NCI-H510A treated with DMSO at 0.1 percent for 48 hours (cell line): ENCODE measurements at places on chromosomes 1 and 21.

DNA sequence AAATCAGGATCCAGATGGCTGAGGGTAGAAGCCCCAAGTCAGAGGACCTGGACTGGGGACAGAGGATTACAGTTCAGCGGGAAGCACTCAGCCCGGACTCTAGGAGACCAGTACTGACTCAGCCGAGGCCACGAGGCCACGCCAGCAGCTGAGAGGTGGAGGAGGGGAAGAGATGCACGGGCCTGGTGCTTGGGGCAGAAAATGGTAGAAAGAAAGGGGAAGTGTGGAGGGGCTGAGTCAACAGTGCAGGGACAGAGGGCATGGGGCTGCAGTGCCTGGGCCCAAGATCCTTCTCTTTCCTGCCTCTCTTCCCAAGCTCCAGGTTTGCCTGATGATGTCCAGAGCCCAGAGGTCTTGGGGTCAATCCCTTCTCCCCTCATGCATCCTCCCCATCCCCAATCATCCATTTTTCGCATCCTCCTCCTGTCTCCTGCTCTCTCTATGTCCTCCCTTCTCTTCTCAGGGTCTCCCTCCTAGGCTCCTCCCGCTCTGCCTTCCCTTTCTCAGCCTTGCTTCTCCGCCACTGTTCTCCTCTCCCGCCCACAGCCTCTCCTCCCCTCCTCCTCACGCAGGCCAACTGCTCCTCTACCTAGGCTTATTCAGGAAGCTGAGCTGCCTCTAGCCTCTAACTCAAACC lies 7.7 kb downstream of the ARHGEF2 start:
- no peak for DNase-seq

DNA sequence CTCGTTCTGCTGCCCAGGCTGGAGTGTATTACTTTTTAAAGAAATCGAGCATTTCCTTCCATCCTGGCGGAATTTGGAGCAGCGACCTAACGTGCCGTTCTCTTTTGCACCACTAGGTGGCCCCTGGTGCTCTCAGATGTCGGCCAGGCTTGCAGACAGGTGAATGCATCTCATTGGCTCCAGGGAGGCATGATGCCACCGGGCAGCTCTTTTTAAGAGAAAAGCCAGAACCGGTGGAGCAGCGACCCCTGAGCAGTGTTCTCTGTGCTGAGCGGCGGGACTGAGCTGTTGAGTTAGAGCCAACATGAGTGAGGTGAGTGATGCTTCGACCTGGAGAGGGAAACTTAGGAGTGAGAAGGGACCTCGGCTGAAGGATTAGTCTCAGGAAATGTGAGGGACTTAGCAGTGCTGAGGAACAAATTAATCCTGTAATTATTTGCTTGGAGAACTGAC lies at the start of gene PCP4:
TSS of gene PCP4 (plus strand) at position 241 of the 453 bp plus-strand sequence. CDS start at position 305, 64 bp downstream.
- peak; percentile 81 for DNase-seq

DNA sequence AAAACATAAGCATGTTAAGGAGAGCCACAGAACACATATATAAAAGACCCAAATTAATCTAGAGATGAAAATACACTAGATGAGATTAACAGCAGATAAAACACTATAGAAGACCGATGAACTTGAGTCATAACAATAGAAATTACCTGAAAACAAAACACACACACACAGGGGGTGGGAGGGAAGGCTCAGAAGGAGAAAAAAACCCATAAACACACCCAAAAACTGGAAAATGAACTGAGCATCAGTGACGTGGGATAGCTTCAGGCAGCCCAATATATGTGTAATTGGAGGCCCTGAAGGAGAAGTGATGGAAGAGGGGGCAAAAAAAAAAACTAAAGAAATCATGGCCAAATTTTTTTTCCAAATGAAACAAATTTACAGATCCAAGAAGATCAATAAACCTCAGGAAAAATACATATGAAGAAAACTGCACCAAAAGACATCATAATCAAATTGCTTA lies 11.4 kb downstream of the ALDH9A1 start:
- DNase-seq = no peak

DNA sequence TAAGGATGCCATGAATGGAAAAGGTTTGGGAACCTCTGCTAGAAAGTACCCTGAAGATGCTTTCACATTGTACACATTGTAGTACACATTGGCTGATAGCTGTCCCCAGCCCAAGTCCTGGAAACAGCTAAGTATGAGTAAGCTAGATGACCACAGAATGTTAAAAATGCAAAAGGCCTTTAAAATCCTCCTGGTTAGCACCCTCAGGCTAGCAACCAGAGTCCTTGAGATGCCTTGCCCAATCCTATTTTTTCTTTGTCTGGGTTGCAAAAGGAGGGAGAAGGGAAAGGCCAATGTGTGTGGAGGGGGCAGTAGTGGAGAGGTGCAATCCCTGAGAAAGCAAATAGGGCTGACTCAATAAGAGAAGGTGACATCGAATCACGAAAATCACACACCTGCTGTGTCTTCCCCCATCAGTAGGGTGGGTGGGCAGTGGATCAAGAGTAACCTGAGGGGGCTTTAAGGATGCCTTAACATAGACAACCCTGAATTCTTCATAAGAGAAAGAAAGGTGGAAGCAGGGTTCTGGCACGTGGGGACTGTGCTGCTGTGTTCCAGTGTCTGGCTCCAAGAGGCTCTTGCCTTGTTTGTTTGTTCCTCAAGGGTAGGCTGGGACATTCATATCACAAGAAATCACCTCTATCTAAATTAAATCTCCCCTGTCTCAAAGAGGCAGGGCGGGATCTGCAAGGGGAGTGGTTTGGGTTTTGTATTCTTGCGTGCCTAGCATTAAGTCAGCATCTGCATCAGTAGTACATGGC lies 266.2 kb upstream of the PLXNA2 start:
- no peak for DNase-seq

DNA sequence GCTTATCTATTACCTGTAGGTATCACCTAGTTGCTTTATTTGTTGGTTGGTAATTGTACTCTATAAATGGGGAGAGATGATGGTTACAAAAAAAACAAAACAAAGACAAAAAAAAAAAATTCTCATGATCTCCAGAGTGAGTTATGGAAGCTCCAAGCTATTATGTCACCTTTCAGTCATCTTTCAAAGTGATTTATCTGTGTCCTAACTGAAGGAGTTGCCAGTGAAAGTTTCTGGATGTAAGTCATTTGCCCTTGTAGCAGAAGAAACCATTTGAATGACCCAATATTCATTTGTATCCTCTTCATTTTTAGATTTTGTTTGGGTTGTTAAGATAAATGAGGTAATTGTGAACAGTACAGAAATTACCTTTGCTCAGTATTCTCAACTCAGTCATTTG lies 3.6 kb downstream of the SLC35F3 start:
- DNase-seq = no peak

DNA sequence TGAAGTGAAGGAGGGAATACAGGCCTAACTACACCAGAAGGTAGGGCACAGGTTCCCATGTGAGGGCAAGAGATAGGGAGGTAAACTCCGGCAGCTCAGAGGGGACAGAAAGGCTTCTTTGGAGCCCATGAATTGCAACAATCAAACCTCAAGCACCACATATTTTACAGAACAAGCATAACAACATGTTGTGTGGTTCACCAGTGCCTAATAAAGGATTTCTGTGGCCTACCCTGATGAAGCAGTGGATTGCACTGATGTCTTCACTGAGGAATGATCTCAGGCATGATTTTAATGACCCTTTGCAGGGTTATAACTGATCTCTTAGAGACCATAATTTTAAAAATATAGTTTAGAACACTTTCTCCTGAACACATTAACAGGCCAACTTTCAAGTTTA lies 77.4 kb downstream of the RUNX1 start:
- no peak for DNase-seq

DNA sequence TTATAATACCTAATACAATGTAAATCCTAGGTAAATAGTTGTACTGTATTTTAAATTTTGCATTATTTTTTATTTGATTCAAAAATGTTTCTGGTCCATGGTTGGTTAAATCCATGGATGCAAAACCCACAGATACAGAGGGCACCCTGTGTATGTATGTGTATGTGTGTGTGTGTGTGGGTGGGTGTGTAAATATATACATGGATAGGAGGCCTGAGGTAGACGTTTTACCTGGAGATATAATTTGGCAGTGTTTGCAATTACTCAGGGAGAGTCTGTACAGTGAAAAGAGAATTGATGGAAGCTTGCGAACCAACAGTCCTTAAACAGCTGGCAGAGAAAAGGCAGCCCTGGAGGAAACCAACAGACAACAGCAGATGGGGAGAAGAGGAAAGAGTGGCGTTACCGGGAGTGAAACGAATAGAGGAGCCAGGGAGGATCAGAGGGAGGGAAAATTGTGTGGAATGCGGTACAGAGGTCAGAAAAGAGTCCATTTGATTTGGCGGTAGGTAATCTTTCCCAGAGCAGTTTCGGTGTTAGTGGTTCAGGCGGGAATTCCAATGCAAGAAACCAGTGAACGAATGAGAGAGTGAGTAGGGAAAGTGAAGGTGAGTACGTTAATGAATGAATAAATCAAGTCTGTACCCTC lies 47.9 kb upstream of the NBL1 start:
- DNase-seq = no peak

DNA sequence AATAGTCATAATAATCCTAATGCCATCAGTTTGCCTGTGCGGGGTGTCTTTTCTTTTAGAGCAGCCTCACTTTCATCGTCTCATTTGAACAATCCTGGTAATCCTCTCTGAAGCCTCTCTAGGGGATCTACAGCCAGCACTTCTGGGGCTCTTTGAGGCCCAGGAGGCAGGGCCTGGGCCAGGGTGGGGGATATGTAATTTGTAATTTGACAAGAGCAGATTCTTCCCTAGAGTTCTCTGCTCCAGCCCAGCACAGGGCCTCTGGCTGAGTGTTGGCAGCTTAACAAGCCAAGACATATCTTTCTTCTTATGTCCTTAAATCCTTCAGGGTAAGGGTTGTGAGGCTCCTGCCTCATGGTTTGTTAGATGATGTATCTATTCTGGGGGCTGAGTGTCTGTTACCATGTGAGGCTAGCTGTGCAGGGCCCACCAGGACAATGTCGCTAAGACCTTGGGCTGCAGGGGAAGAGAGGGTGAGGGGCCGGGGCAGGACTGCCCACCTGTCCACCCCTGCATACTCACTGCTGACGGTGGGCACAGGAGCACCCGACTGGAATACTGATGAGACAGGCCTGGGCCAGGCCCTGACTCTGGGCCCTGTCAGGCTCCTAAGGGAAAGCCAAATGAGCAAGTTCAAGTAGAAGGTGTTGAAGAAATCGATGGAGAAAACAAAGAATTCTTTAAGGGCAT lies 45.3 kb upstream of the PARP1 start:
- DNase-seq = no peak

DNA sequence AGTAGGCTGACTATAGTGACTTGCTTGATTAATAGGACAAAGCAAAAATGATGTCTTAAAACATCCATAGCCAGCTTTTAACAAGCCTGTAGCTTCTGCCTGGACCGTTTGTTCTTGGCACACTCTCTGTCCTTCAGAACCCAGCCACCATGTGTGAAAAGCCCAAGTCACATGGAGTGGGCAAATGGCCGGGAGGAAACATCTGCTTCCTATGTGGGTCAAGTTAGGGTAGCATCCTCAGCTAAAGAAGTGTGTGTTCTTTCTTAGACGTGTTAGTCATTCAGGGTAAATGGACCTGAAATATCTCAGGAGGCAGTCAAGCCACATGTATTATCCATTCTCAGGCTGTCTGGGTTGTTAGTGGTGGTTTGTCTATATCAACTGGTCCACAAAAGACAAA lies 23.4 kb downstream of the RD3 start:
- DNase-seq = no peak

- no peak for DNase-seq
These were observed 64.0 kb downstream of the CHD5 start for GRCh38 chr1:6116137-6116536.

DNA sequence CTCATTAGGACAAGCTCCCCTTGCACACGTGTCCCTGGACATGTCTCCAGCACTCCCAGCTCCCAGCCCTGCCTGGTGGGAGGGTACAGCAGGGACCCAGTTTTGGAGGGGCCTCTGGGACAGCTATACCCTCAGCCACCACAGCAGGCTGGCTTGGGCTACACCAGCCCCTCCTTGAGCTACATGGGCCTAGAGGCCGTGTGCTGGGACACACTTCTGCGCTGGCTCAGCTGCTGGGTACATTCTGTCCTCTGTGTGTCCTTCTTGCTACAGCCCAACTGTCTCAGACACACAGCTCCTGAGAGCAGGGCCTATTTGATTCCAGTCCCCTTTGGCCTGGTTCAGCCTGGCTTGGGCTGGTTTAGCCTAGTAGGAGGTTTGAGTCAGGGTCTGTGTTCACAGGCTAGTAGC lies 26.7 kb downstream of the DMAP1 start:
- DNase-seq = no peak

- peak; percentile 14 for DNase-seq
These were observed 44.5 kb downstream of the LRRC53 start for GRCh38 chr1:74467786-74468377.

GRCh38 chr1:204340081-204340889 lies 19.4 kb downstream of the PLEKHA6 start:
- DNase-seq = peak; percentile 54

GRCh38 chr1:205313563-205314308 lies 7.8 kb downstream of the NUAK2 start:
- DNase-seq = peak; percentile 39

DNA sequence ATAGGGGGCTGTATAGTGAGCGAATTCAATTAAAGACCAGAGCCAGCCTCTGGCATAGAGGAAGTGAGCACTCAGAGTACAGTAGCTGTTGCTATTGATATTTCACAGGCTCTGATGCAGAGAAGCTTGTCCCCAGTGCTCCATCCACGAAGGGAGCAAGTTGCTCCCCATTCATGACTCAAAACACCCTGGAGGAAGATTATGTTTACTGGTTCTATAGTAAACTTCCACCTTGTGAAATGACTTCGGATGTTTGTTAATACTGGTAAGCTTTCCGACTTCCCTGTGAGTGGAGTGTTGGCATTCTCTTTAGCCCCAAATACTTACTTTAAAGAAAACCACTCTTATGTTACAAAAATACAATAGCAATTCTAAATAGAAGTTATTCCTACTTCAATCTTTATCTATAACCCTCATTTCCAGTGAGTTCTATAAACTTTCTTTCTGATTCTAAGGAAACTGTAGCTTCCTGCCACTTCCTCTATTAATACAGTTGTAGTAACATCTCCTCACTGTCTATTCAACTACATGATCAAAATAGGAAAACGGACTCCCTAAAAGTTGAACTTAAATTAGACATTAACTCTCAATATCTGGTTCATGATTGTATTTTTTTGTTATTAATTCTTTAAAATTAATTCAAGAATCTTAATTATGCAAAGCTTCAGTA lies 46.4 kb downstream of the ZNF281 start:
- no peak for DNase-seq

DNA sequence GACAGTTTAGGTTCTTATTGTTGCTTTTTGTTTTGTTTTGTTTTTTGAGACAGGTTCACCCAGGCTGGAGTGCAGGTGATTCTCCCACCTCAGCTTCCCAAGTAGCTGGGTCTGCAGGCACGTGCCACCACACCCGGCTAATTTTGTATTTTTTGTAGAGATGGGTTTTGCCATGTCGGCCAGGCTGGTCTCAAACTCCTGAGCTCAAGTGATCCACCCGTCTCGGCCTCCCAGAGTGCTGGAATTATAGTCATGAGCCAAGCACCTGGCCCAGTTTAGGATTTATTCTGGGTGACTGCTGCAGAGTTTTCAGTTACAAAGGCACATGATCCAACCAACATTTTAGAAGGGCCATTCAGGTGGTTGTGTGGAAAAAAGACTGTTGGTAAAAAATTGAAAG lies 102.0 kb downstream of the SPAG17 start:
- DNase-seq = no peak

- DNase-seq = peak; percentile 18
These were observed 2.3 kb downstream of the TNNT2 start for GRCh38 chr1:201375169-201375568.

- no peak for DNase-seq
These were observed 34.0 kb downstream of the BACH1 start for GRCh38 chr21:29332461-29333362.
